ENCODE measurements at places on chromosomes 16 and 17. TPM values are rescaled to one million over a fixed set of nuclear protein-coding genes. Genes with fewer than 3 reads are reported as not detected.

Gene ZFPM1
- 2.1 TPM for total RNA-seq

Gene C17orf67
- total RNA-seq: 1.7 TPM

Gene EPN3
- under 0.01 TPM for total RNA-seq

Gene ZNF764
- total RNA-seq: 3.1 TPM

Gene TMEM186
- total RNA-seq: 6.8 TPM

Gene SPATA32
- total RNA-seq: not detected

Gene ATF7IP2
- total RNA-seq: 1.2 TPM

Gene NAGS
- 7.4 TPM for total RNA-seq

Gene ITGB4
- 0.17 TPM for total RNA-seq

Gene ACAP1
- total RNA-seq: 2.1 TPM

Gene SULT1A2
- 0.26 TPM for total RNA-seq

Gene RNF167
- total RNA-seq: 13.6 TPM

Gene NACA2
- not detected for total RNA-seq

Gene CFAP119
- total RNA-seq: 0.77 TPM

Gene RAB37
- total RNA-seq: 0.26 TPM

Gene MYO15A
- 0.77 TPM for total RNA-seq

Gene TEX14
- total RNA-seq: under 0.01 TPM

Gene TRPV3
- total RNA-seq: 0.77 TPM

Gene QRICH2
- 4.3 TPM for total RNA-seq

Gene TP53TG3F
- not detected for total RNA-seq

Gene RMI2
- 1.8 TPM for total RNA-seq

Gene SKAP1
- total RNA-seq: not detected

Gene FNDC8
- not detected for total RNA-seq

Gene ITGB3
- 13.1 TPM for total RNA-seq

Gene AATK
- total RNA-seq: 0.50 TPM

Gene TP53TG3
- total RNA-seq: not detected

Gene CHST4
- not detected for total RNA-seq

Gene CD300LB
- total RNA-seq: not detected

Gene ZNF629
- total RNA-seq: 6.4 TPM

Gene TMEM220
- 4.3 TPM for total RNA-seq

Gene ASPHD1
- total RNA-seq: 5.9 TPM

Gene HBZ
- total RNA-seq: not detected

Gene CDH3
- not detected for total RNA-seq

Gene C1QL1
- total RNA-seq: 1.3 TPM

Gene TVP23A
- 0.26 TPM for total RNA-seq

Gene LYZL6
- total RNA-seq: not detected
